ENCODE measurements at places on chromosomes 3 and 15.

- DNase-seq: peak; percentile 17
Measured at GRCh38 chr15:32870240-32871033, 152.6 kb downstream of the GREM1 start.

DNA sequence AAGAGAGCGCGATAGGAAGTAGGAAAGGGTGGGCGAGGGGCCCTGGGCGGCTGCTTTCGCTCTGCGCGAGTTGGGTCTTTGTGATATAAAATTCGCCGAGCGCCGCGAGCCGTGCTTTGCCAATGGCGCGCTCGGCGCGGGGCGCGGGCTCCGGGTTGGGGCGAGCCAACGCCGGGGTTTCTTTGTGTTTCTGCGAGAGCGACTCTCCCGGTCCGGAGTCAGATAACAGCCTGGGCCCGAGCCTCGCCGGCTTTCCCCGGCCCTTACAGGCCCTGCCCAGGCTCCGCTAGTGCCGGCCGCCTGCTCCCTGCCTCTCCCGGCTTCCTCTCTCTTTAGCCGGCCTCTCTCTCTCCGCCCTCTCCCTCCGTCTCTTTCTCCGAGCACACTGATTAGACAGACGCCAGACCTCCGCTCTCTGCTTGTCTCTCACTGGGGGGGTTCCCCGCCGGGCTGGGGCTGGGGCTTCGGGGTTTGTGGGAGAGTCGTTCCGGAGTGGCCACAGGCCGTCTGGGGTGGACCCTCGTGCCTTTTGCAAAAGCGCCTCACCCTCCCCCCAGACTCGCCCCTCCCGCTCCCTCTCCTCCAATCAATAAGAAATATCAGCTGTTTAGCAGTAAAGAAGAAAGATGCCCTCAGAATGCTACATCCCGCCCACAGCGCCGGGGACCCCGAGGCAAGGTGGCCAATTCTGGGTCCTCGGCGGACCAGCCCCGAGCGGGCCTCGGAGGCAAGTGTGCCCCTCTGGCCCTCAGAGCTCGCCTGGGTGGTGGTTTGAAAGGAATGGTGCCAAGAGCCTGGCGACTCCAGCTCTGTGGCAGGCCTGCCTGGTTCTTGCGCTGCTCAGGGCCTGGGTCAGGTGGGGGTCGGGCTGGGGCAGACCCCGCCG, 2.9 kb downstream of the NR2F2 start:
- no peak for DNase-seq

GRCh38 chr3:46269556-46269955, 27.3 kb downstream of the CCR3 start:
- no peak for DNase-seq

GRCh38 chr3:195247863-195248189, 23.1 kb downstream of the XXYLT1 start:
- DNase-seq: no peak

DNA sequence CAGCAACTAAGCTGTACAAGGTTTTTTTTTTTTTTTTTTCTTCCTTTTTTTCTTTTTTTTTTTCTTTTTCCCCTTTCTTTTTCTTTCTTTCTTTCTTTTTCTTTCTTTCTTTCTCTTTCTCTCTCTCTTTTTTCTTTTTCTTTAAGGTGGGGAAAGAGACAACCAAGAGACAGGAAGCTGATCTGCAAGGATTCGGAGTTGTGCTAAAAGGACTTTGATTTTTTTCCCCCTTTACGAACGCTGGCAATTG, 148 bp downstream of the RBMS3 start:
- DNase-seq: no peak

- DNase-seq: no peak
Measured at GRCh38 chr15:81032818-81033217, 32.1 kb downstream of the TLNRD1 start.

- no peak for DNase-seq
Measured at GRCh38 chr3:136698361-136698760, 53.8 kb downstream of the STAG1 start.

Data from erythroblast (primary cell).